ENCODE measurements at places on chromosomes 3 and 15. TPM values are rescaled to one million over a fixed set of nuclear protein-coding genes. Genes with fewer than 3 reads are reported as not detected.

Gene TRANK1
- 1.1 TPM for total RNA-seq

DNA sequence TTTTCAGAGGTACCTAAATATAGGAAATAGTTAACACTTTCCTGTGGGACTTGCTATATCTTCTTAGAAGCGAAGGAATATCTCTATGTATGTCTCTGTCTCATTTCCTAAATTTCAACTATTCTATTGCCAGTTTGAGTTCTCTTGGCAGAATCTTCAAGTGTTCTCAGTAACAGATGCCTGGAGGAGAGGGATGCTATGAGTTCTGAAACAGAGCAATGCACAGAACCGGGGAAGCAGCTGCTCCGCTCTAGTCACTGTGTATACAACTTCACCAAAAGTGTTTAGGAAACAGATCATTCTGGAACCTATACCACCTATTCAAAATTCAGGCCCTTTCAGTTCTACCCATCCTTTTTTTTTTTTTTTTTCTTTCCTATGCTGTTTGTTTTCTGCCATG lies 144.6 kb downstream of the RORA start:
- no peak for DNase-seq

GRCh38 chr3:123576122-123576521 lies 8.7 kb downstream of the HACD2 start:
- no peak for DNase-seq

DNA sequence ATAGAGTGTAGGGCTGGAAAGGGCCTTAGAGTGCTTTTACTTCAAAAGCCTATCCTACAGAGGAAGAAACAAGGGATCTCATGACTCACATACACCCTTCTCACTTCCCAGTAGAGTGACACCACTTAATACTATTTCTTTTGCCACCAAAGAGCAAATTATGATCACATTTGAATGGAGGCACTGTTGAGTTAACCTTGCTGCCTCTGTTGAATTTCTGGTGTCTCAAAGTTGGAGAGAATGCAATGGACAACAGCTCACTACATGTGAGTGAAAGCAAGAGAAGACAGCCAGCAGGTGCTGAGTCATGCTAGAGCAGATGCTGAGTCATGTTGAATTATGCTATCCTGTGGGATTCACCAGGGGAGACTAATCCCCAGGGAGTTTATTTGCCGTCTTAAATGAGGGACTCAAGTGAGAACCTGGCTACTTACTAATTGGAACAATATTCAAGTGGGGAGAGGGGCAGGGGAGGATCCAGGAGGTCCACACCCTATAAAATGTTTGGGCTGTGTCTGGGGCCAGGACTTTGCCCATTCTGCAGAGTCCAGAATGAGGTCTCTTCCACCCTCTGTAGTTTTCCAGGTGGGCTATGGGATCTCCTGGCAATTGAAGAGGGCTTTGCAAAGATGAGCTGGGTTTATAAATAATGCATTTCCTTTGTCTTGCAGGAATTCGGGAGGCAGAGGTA lies 35.8 kb downstream of the ST8SIA2 start:
- DNase-seq = no peak

GRCh38 chr3:125431912-125432790 lies 57.0 kb upstream of the ZNF148 start:
- no peak for DNase-seq
